ENCODE measurements at places on chromosomes 7 and 10. TPM values are rescaled to one million over a fixed set of nuclear protein-coding genes. Genes with fewer than 3 reads are reported as not detected.

- DNase-seq = no peak
Measured at GRCh38 chr7:5041047-5041446, 4.6 kb upstream of the RBAK start.

Gene OLAH
- total RNA-seq = not detected

GRCh38 chr7:105151152-105151551 is 137.1 kb downstream of the KMT2E start:
- no peak for DNase-seq

DNA sequence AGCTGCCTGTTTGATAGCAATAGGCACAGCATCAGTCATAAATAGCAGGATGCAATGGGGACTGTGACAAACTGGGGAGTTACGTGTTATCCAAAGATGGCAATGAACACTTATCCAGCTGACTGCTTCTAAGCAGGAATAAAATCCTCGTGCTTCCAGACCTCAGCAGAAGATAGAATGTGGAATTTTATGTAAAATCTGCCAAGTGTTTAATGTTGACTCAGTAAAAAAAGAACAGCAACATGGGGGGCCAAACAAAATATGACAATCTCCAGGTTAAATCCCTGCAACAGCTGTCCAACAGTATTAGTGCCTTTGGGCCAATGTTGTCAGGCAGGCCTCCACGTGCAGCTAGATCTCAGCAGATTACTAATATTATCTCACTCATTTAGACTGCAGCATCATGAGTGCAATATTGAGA is 127.3 kb downstream of the SEMA3C start:
- no peak for DNase-seq

Gene CHN2
- 10.7 TPM for total RNA-seq

DNA sequence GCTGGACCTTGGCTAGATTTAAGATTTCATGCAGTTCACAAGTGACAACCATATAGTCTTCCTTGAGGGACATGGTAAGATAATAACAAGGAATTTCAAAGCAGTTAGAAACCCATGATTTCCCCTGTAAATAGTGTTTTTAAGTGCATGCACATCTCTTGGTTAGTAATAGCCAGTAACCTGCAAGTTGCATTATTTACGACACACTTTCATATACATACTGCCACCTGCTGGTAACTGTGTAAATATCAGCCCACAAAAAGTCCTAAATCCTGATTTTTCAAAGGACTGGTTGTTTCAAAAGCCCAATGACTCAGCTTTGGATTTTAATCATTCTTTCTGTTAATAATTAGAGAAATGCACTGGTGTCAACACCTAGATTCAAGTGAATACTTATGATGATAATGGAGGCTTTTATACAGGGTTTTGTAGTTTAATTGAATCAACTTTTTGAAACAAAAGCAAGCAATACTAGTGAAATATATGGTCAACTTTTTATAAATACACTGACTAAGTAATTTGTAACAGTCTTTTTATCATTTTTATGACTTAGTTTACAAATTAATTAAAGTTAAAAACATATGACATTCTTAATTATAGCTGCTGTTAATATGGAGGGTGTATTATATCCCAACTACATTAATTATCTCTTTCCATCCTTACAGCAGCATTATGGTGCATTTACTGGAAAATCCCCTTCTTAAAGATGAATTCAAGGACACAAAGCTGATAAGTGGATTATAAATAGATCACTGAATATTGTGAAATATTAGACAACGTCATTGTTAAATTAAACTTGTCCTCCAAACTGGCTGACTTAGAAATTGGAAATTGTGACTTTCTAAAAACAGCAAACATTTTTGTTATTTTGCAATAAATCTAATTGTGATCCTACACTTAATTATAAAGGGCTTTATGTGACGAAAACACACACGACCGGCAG is 367.7 kb upstream of the SEMA3D start:
- DNase-seq = no peak

DNA sequence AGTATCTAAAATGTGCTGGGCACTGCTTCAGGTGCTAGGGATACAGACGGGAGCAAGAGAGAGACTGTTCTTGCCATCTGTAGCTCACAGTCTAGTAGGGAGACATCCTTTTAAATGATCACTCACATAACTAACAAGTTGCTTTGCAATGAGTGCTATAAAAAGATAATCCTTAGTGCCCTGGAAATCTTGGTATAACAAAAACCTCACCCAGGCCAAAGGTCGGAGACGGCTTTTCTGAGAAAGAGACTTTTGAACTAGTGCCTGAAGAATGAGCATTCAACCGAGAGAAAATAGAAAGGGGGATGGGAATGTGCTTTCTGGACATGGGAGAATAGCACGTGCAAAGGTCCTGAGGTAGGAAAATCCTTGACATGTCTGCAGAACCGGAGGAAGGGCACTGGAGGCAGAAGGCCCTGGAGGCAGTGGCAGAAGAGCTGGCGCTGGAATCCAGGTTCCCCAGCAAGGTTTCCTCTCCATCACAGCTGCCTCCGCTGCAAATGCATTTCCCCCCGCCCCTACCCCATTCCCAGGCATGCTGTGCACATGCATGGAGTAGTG is 89.4 kb downstream of the COL13A1 start:
- DNase-seq = no peak

Gene PBLD
- total RNA-seq = 9.1 TPM

Gene ZEB1
- 255 TPM for total RNA-seq

Gene ELN
- 174 TPM for total RNA-seq

- DNase-seq = no peak
Measured at GRCh38 chr10:32377458-32378259, 30.7 kb upstream of the EPC1 start.

Gene CUBN
- total RNA-seq = 1.1 TPM

DNA sequence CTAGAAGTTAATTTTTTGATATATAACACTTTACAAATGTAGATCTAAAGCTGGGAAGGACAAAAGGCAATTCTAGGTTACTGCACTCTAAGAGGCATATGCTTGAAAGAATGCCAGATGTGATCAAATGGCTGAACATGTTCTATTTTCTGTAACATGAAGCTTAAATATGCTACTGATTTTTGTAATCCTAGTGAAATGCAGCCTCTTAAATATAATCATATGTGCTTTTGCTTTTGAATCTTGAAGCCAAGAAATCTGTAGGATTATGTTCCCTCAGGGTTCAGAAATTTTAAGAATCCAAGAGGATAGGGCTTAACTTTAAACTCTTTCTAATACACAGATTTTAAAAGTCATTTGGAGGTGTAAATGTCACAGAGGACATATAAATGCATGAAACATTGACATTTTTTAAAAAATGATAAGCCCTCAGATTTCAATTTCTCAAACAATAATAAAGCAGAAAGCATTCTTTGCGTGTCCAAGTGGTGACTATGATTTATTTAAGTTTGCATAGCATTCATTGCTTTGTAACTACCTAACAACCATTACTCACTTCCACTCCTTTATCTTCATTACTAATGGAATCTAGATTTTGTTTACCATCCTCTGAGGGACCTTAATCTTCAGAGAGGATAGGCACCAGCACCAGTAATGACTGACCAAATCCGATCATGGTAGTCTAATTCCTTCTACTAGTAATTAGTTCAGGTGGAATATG is 170.4 kb downstream of the MAGI2 start:
- DNase-seq = no peak

Gene AFAP1L2
- total RNA-seq = 24.3 TPM

Gene MACROH2A2
- total RNA-seq = 14.9 TPM

Gene TEX47
- total RNA-seq = not detected

- no peak for DNase-seq
Measured at GRCh38 chr10:77768039-77768438, 130.4 kb upstream of the KCNMA1 start.

- DNase-seq = no peak
Measured at GRCh38 chr10:106111246-106111645, 1053.3 kb downstream of the SORCS1 start.

GRCh38 chr10:80659289-80659688 is 121.6 kb downstream of the SH2D4B start:
- DNase-seq = no peak

- no peak for DNase-seq
Measured at GRCh38 chr7:90879924-90880323, 283.8 kb downstream of the CDK14 start.

DNA sequence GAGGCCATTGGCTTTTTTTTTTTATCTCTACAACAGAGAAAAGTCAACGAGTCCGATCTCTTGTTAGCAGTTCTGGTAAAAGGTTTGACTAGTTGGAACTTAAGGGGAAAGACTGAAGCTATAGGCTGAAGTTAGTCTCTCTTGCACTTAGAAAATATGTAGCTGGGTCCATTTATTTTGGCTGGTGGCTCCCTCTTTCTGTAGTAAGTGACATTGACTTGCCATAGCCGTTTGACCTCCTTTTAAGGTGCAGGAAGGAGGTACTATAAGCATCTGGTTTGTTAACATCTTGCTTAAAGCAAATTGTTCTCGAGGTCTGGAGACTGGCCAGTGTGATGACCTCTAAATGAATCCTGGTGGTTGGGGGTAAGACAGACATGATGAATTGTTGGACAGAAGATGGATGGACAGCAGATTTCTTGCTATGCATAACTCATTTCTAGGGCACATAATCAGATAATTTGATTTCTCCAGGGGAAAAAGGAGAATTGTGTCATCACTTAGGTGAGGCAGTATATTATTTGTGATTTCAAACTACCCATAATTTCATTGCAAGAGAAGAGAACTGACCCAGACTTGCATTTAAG is 356.3 kb upstream of the GALNT17 start:
- DNase-seq = no peak

Gene GTPBP10
- total RNA-seq = 10.0 TPM

- peak; percentile 67 for DNase-seq
Measured at GRCh38 chr10:12431151-12432101, 82.1 kb downstream of the CAMK1D start.

GRCh38 chr10:13165177-13165576 is 3.8 kb downstream of the MCM10 start:
- no peak for DNase-seq

DNA sequence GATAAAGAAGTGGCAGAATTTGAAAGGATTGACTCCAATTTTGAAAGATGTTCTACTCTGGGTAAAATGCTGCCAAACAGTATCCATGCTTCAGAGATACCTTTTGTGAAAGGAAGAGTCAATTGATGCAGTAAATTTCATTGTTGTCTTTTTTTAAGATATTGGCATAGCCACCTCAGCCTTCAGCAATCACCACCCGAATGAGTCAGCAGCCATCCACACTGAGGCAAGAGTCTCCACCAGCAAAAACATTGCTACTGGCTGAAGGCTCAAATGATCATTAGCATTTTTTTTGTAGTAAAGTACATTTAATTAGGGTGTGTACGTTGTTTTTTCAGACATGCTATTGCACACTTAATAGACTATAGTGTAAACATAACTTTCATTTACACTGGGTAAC is 31.7 kb upstream of the CYP26C1 start:
- no peak for DNase-seq

Gene MRLN
- not detected for total RNA-seq

Gene PIK3CG
- total RNA-seq = 3.9 TPM

Gene FBXL13
- 2.1 TPM for total RNA-seq

DNA sequence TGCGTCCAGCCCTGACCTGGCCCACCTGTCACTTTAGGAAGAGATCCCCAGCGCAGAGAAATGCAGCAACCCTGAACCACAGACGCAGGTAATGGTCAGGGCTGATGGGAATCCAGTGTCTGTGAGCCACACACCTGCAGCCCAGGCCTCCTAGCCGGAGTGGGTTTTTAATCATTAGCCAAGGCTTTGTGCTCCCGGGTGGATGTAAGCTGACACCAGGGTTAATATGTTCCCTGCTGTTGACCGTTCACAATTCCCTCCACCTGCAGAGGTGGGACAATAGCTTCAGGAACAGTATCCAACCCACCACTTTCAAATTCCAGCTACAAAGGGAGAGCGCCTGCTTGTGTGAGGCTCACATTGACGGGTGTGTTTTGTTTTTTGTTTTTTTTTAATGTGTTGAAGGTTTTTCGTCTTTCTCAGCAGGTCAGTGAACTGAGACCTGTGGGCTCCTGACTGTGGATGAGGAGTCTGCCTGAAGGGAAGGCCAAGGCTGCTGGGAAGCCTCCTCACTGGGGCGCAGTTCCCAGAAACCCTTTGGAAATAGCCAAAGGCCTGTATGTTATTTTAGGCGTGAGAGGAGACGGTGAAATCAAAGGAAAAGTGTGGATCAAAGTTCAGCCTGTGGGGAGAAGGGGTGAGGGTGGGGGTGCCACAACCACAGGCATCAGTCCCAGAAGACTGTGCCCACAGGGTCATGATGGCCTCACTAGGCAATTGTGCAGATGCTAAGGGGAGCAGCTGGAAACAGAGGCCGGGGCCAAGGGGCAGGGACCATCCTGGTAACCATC is 111.1 kb downstream of the TNS3 start:
- DNase-seq = no peak

- DNase-seq = no peak
Measured at GRCh38 chr10:2592360-2593160, 474.8 kb upstream of the PFKP start.

DNA sequence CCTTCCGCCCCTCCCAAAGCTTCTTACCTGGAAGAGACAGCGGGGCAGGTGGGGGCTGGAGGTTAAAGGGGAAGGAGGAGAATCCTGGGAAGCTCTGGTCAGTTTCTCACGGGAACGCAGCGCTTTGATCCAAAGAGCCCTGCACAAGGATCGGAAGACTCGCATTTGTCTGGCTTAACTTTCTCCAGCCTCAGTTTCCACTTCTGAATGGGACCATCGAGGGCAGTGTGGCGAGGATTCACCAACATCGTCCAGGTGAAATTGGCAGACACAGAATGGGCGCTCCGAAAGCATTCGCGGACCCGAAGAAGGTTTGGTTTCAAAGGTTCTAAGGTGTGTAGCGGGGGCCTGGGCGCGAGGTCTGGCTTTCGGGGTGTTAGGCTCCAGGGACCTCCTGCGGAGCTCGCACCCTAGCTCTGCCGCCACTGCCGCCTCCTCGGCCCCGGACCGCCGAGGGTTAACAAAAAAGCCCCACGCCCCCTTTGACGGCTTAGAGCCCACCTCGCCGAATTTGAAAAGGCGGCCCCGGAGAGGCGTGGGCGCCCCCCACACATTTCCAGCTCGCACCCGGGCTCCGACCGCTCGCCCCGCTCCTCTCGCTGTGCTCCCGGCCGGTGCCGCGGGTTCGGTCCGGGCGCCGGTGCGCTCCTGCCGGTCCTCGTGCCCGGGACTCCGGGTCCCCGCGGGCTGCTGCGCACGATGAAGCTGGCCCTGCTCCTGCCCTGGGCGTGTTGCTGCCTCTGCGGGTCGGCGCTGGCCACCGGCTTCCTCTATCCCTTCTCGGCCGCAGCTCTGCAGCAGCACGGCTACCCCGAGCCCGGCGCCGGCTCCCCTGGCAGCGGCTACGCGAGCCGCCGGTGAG is at the start of gene COL26A1:
Gene COL26A1, plus strand, starts transcription at position 542 of the 862 bp plus-strand sequence. Its CDS starts 158 bp downstream, at position 700.
- DNase-seq = no peak

- no peak for DNase-seq
Measured at GRCh38 chr10:27771231-27771630, 25.6 kb upstream of the MKX start.

GRCh38 chr7:115968596-115968995 is 62.0 kb downstream of the TFEC start:
- DNase-seq = no peak

Gene CYP3A4
- total RNA-seq = not detected

- no peak for DNase-seq
Measured at GRCh38 chr10:84825330-84825729, 496.9 kb downstream of the CCSER2 start.

Gene SEMA3D
- 5.5 TPM for total RNA-seq
